Activated CD8-positive, alpha-beta T cell treated with anti-CD3 and anti-CD28 coated beads for 36 hours (primary cell): ENCODE measurements at places on chromosomes 12 and 14. TPM values are rescaled to one million over a fixed set of nuclear protein-coding genes. Genes with fewer than 3 reads are reported as not detected.

GRCh38 chr14:66293533-66294105 lies 192.6 kb upstream of the CCDC196 start:
- no peak overlapping the region for H3K4me3 ChIP-seq
- H3K27ac ChIP-seq: no peak overlapping the region
- H3K36me3 ChIP-seq: no peaks in the 10 kb centered on the region
- peaks cover 1% of the 10 kb centered on the region for H3K27me3 ChIP-seq

The METAP2 gene
- 129 TPM for total RNA-seq

- peak overlapping the region; percentile 92 for H3K27ac ChIP-seq
- no peaks in the 10 kb centered on the region for H3K27me3 ChIP-seq
- peaks cover 26% of the 10 kb centered on the region for H3K36me3 ChIP-seq
These were observed 553 bp downstream of the CNPY2 start for GRCh38 chr12:56315249-56315621.

DNA sequence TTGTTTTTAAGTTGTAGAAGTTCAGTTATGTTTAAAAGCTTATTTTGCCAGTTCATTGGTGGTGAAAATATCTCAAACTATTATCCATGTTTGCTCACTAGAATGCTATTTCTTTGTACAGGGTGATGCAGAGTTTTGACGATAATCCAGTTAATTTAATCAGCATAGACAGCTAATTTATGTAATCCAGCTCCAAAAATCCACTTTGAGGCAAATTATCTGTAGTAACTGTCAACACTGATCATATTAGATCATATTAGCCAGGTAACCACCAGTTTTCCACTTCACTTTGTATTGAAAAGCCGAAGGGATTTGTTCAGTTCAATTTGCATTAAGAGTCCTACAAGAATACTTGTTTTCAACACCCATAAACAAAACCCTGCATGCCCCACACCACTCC lies 378.6 kb downstream of the PDZRN4 start:
- no peaks in the 10 kb centered on the region for H3K27me3 ChIP-seq
- no peak overlapping the region for H3K4me3 ChIP-seq
- H3K4me1 ChIP-seq: no peaks in the 10 kb centered on the region
- no peak for DNase-seq
- H3K27ac ChIP-seq: no peak overlapping the region

GRCh38 chr12:113823016-113823415 lies 143.1 kb downstream of the RBM19 start:
- peaks cover 11% of the 10 kb centered on the region for H3K36me3 ChIP-seq
- no peak overlapping the region for H3K27ac ChIP-seq
- DNase-seq: no peak
- H3K27me3 ChIP-seq: no peaks in the 10 kb centered on the region
- no peak overlapping the region for H3K4me3 ChIP-seq
